Activated CD4-positive, alpha-beta T cell treated with anti-CD3 and anti-CD28 coated beads for 48 hours (primary cell): ENCODE measurements at places on chromosomes 16 and 17.
A peak's percentile ranks its signal among the peaks of the same experiment; 100 is the strongest.

DNA sequence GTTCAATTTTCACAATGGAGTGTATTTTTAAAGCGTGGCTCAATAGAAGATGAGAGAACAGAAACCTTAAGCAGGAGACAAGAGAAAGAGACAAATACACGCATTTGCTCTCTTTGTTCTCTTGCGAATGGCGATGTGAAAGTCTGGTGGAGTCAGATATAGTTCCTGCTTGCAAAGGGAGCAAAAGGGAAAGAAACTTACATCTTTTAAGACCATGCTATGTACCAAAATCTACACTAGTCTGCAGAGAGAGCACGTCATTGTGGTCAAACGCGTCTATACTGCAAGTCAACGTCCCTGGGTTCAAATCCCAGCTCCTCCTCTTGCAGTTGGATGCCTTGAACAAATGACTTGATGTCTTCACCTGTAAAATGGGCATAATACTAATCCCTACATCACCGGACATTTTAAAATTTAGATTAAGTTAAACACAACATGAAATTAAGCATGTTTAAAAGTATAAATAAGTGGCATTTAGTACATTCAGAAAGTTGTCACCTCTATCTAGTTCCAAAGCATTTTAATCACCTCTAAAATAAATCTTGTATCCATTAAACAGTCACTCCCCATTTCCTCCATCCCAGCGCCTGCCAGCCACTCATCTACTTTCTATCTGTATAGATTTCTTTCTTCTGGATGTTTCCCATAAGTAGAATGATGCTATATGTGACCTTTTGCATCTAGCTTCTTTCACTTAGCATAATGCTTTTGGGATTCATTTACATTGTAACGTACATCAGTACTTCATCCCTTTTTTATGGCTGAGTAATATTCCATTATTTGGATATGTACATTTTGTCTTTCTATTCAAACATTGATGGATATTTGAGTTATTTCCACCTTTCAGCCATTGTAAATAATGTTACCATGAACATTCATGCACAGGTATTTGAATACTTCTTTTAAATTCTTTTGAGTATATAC is 406.9 kb downstream of the TMEM114 start:
- no peak for DNase-seq

DNA sequence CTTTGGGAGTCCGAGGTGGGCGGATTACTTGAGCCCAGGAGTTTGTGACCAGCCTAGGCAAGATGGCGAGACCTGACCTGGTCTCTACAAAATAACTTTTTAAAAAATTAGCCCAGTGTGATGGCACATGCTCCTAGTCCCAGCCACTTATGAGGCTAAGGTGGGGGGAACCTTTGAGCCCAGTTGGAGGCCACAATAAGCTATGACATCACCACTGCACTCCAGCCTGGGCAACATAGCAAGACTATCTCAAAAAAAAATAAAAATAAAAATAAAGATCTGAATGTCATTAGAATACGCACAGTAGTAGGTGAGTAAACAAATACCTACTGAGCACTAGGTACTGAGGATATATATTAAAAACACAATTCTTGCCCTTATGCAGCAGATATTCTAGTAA is 3.1 kb downstream of the SIAH1 start:
- DNase-seq = no peak

DNA sequence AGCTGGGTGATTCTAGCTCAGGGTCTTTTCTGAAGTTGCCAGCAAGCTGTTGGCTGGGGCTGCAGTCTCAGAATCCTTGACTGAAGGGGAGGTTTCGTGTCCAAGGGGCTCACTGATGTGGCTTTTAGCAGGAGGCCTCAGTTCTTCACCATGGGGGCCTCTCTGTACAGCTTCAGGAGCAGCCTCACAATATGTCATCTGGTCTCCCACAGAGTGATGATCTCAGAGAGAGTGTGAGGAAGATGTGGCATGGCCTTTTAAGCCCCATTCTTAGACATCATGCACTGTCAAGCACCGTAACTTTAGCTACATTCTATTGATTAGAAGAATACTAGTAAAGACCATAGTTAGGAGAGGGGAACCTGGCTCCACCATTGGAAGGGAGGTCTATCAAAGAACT is 732.6 kb downstream of the WWOX start:
- no peak for DNase-seq

- peak; percentile 34 for DNase-seq
Measured at GRCh38 chr16:81729451-81729850, 49.6 kb upstream of the PLCG2 start.

DNA sequence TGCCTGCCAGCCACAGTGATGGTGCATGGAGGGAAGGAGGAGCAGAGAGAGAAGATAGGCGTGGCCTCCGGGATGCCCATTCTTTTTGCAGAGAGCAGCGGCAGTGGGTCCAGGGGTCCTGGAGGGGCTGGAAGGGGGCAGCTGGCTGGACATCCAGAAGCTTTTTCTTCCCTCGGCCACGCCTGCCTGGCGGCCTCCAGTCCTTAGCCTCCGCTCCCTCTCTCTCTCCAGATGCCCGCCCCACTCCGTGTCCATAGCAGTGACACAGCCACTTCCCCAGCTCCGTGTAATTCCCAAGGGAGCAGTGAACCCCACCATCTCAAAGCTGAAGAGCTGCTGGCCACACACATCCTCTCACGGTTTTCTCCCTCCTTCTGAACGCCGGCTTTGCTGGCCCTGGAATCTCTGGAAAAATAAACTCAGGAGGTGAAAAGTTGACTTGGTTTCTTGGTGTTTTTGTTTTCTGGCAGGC is 26.3 kb upstream of the CDC42EP4 start:
- no peak for DNase-seq

DNA sequence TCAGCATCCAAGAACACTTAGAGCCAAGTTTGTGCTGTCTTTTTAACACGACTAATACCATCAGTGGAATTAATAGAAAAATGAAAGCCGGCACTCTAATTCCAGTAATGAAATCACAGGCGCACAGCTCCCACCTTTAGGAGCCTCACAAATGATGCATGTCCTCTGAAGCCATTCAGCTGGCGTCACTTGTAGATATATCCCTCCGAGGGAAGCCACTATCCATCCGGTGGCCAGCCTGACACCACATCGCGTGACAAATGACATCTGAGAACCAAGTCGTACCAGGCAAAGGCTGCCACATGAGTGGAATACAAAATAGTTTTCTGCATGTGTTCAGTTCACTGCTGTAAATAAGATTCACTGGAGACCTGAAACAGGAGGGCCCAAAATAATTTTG is 205.6 kb downstream of the GRIN2A start:
- DNase-seq = no peak

- DNase-seq = peak; percentile 91
Measured at GRCh38 chr17:7237761-7238419, 1.4 kb downstream of the PHF23 start.

DNA sequence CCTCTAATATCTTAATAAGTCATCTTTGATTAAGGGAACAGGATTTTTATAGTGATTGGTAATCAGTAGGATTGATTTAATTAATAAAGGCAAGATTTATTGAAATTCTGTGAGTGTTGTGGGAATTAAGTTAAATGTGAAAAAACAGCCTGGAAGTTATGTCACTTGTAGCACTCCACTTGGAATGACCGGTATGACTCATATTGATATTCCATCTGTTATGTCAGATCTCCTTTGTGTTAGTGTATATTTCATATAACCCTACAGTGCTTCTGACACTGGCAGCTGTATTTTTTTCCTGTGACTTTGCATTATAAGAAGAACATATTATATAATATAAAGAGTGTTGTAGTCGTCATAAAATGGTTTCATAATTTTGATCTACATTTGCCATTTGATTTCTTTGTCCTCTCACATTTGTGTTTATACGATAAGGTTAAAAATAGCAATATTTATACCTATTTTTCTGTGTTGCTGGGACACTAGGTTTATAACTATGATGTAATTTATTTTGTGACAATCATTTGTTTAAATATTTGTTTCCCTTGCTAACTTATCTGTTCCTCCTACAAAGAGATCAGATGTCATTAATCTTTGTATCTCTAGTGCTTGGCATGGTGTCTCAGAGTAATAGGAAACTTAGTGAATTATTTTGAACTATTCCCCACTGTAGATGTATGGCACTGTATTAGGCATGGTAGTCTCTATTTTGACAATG is 249.0 kb downstream of the BCAS3 start:
- DNase-seq = no peak

GRCh38 chr16:11611871-11612664 is 25.3 kb upstream of the LITAF start:
- no peak for DNase-seq

DNA sequence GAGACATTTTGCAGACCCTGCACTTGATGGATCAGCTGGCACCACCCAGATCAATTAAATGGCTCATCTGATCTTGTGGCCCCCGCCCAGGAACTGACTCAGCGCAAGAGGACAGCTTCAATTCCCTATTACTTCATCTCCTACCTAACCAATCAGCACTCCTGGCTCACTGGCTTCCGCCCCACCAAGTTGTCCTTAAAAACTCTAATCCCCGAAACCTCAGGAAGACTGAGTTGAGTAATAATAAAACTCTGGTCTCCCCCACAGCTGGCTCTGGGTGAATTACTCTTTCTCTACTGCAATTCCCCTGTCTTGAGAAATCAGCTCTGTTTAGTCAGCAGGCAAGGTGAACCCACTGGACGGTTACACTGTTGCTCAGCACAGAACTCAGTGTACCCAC is 23.6 kb downstream of the SPPL2C start:
- DNase-seq = no peak

GRCh38 chr17:41635121-41636097 is 11.0 kb upstream of the KRT17 start:
- no peak for DNase-seq

DNA sequence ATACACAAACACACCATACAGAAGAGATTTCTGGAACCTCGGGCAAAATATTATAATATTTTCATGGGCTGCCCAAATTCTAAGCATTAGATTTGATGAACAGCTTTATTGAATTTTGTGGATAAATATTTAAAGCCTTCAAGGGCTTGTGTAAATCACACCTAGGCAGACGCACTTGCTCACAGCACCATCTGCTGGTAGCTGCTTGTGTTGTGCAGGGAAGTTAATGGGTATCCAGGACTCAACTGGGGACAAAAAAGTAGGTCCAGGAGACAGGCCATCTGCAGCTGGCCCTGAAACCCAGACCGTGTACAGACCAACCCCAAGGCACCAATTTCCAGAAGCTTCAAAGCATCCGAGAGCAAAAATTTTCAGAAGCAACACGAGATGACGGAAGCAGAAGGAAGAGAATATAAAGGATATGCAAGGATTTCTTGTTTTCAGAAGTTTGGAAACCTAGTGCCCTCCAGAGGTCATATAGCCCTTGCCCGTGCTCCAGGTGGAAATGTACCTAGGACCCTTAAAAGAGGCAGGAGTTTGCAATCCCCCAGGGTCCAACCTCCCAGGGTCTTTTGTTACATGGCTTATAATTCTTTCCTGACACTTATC is 140.0 kb downstream of the CHD9NB start:
- DNase-seq = peak; percentile 54

GRCh38 chr16:74627506-74628220 is 20.7 kb upstream of the GLG1 start:
- no peak for DNase-seq

DNA sequence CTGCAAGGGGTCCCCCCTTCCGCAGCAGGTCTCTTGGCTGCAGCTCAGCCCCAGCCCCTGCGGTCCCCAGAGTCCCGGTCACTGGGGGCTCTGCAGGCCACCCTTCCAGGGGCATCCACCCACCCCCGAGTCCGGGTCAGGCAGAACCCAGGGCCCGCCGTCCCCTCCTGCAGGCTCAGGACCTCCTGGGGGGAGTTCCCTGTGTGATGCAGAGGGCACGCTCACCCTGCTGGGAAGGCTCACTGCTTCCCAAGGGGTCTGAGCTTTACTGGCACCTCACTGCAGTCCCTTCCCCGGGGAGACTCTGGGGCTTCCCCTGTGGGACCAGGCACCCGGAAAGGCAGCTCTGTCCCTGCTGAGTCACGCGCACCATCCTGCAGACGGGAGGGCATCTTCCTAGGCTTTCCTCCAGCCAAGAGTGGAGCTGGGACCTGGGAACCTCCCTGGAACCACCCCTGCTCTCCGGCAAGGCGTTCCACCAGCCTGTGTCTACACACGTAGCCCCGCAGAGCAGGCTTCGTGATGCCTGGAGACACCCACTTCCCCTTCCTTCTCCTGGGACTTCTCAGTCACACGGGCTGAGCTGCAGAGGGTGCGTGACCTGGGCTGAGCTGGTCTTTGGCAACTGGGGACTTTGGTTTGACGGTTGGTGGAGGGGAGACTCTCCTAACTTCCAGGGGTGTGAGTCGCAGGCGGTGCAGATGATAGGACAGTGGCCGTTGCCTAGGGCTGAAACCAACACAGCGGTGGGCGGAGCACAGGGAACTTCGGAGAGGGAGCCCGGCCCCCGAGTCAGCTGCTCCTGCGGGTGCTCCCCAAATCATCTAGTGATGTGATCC is 23.4 kb downstream of the SLC25A10 start:
- DNase-seq = no peak

DNA sequence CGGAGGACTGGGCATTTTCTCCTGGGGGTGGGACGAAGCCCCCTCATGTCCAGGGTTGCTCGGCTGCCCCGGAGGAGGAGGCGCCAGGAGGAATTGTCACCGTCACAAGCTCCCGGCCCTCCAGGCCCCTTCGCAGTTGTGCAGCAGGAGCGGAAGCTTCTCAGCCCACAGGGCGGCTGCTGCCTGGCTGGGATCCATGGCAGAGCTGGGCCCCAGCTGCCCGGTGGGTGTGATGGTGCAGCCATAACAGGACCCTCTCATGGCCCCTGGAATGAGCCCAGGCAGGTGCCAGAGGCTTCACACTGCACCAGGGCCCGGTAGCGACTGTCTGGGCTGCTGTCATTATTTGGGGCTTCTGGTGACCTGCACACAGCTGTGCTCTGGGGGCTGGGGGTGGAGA is 54.9 kb upstream of the GNG13 start:
- no peak for DNase-seq

- DNase-seq = no peak
Measured at GRCh38 chr17:21001111-21001812, 41.5 kb downstream of the USP22 start.

- DNase-seq = peak; percentile 48
Measured at GRCh38 chr16:31477220-31478216, 5.4 kb upstream of the SLC5A2 start.

DNA sequence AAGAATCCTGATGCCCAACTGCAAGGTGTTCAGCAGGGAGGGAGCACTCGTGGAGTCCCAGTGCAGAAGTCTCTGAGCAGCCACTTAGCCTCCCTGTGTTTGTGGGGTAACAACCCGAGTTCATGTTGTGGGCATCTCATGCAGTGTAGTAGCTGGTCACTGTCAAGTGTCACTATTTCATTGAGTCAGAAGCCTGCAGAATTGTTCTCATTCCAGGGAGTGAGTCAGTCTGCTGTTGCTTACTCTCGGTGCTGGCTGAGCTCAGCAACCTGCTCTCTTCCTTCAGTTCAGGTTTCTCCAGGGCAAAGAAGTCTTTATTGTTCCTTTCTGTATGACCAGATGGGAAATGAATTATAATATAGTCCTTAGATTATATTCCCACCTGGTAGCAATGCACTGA is 24.1 kb downstream of the HMOX2 start:
- DNase-seq = peak; percentile 20
